Iris pigment epithelial cell (primary cell): ENCODE measurements at places on chromosomes 5 and 9.
A peak's percentile ranks its signal among the peaks of the same experiment; 100 is the strongest.

- peak; percentile 60 for DNase-seq
Observed at GRCh38 chr5:103475629-103476240, 86.9 kb downstream of the NUDT12 start.

DNA sequence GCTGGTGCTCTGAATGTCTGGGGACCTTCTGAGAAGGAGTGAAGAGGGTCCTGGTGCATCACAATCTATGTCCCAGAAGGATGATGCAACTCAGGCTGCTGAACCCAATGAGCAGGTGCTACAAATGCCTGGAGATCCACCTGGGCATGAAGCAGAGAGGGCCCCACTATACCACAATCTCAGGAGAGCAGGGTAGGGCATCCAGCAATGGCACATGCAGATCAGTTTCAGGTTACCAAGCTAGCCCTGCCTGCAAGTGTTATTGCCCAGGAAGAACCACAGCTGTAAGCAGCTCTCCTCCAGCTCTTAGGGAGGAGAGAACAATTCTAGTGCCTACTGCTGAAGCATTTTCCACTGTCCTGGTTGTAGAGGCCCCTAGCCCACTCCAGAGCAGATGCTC, 389.2 kb upstream of the TNC start:
- DNase-seq: no peak

DNA sequence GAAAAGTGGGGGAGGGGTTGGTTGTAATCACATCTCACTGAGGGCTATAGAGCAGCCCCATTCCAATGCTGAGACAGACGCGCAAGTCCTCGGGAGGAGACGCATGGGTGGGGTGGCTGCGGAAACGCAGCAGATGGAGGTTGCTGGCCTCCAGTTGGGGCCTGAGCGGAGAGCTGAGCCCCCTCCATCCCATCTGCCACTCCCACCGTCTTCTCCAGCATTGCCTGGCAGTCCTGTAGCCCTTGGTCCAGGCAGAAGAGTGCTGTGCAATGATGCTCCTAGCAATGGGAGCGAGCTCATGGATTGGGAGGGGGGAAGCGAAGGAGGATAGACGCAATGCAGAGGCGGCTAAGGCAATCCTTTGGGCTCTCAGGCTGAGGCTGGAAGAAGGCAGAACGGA, 79.4 kb upstream of the GLRA1 start:
- DNase-seq: no peak

- no peak for DNase-seq
Observed at GRCh38 chr9:128159522-128159783, 612 bp upstream of the BBLN start.

DNA sequence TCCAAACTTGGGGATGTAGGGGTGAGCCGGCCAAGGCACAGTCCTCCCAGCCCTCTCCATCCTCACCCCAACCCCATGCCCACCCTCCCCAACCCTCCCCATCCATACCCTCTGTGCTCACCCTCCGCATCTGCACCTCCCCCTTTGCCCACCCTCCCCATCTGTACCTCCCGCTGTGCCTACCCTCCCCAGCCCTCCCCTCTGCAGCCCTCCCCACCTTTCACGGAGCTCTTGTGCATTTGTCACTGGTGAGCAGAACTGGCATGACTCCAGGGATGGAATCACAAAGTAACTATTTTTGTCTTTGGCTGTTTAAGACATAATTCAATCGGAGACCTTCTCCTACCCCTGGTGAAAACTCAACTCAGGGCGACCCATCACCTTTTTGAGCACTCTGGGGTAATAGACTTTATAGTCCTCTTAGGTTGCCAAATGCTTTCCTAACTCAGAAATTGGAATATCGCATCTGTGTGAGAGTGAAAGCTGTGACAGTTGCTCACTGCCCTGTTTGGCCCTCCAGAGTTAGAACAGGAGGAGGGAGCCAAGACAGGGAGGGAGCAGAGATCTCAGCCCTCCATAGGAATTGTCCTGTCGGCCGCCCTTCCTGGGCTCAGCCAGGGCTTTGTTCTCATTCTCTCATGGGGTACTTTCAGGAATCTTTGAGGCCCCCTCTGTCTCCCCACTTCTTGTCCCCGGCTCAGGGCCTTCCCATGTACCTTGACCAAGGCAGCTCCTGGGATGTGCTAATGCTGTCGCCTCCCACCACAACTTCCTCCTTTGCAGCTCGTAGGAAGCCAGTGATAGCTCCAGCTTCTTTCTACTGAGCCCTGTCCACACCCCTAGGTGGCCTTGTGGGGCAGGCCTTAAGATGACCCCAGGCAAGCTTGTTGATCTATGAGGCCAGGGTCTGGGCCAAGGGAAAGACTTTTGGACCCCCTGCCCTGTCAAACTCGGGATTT, 36.2 kb downstream of the OTULIN start:
- no peak for DNase-seq

DNA sequence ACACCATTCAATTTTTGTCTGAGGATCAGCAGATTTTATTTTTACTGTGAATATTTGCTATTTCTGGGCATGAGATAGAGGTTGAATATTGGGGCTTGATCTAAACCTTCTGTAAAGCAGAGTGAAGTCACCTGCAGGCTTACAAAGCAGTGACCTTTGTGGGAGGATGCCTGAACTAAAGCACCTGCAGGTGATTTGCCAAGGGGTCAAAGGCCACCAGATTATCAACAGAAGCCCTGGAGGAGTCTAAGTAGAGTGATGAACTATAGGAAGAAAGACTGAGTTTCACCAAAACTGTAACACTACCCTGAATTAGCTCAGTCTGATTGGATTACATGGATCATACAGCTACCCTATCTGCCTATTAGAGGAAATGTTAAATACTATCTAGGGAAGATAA, 144.3 kb upstream of the PRLR start:
- no peak for DNase-seq

GRCh38 chr5:154058055-154059038, 19.6 kb downstream of the MFAP3 start:
- peak; percentile 75 for DNase-seq

DNA sequence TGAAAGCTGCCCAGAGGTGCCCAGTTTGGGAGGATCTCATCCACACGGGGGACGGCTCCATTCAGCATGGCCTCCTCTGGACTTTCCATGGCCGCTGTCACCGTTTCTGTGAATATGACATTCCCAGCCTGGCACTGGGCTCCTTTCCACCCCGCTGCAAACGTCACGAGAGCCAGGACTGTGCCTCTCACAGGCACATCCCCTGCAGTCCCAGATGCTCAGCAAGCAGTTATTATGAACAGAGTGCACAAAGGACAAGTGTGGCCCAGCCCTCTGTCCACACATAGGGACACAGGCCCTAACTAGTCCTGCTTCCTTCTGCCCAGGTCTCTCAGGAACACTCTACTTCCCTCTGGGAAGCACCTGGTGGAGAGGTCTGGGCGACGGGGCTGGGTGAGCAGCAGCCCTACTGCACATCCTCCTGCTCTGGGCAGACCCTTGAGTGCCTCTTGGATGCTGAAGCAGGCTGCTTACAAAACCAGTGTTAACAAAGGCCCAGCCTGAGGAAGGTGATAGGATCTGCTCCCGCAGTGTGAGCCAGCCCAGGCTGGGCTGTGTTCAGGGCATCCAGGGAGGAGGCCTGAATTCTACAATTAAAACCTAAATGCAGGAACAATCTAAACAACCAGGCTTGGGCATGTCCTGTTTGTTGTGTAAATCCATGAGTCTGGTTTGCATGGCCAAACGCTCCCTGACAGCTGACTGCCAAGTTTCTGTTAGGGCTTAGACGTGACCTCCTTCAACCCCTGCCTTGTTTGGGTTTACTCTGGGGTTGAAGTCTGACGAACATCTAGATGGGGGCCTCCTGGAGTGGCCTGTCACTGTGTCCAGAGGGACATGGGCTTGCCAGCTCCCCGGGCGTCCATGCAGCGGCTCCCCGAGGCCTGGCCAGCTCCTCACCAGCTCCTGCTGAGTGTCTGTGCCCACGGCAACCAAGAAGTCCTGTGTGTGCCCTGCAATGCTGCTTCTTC, 269.8 kb downstream of the GADD45G start:
- DNase-seq: no peak

- no peak for DNase-seq
Observed at GRCh38 chr9:135146766-135147473, 59.5 kb downstream of the OLFM1 start.

DNA sequence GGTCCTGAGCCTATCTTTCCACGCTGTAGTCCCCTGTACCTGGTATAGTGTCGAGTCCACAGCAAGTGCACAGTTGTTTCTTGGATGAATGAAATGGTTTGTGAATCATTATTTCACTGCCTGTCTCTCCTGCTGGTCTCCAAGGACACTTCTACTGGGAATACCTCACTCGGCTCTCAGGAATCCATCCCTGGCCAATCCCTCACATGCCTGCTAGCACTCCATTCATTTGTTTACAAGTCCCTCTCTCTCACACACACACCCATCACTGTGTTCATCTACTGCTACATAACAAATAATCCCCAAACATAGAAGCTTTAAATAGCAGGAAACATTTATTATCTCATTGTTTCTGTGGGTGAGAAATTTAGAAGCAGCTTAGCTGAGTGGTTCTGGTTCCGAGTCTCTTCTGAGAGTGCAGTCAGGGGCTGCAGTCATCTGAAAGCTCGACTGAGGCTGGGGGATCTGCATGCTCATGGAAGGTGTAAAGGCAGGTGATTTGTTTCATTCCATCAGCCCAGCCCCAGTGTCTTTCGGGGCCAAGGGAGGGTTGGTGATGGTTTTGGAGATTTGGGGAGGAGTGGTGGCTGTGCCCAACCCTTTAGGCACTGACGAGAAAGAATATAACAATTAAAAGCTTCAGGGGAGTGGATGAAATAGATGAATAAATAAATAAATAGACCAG, 132.7 kb upstream of the IER5L start:
- DNase-seq: peak; percentile 38

DNA sequence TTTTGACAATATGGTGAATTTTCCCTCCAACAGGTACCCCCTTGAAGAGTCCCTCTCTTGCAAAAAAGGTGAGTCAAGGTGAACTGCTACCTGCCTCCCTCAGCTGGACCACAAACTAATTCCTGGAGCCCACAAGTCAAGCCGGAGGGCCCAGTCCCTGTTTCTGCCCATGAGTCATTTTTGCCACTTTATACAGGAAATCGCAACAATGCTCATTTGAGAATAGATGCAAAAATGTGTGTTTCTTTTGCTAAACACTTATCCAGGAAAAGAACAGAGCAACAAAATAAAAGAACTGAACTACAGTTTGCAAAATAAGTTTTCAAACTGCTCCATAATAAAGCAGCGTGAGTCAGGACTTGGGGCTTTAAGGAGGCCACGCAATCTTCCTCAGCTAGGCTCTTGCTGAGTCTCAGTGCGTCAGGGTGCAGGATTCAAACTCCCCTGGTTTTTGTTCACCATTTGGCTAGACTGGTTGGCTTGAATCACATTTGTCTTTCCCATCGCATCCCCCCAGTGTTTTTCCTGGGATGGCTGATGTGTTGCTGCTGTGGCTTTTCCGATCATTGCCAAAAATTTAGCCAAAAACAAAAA, 102.7 kb downstream of the GOLPH3 start:
- no peak for DNase-seq

GRCh38 chr5:56294354-56294753, 61.2 kb upstream of the ANKRD55 start:
- DNase-seq: no peak

GRCh38 chr9:85016384-85017006, 347.0 kb downstream of the NTRK2 start:
- DNase-seq: no peak

- peak; percentile 43 for DNase-seq
Observed at GRCh38 chr9:36011379-36011778, 25.3 kb upstream of the RECK start.

- DNase-seq: no peak
Observed at GRCh38 chr5:167168971-167169370, 1122.5 kb upstream of the WWC1 start.

GRCh38 chr5:133907075-133907474, 61.4 kb downstream of the C5orf15 start:
- DNase-seq: no peak

DNA sequence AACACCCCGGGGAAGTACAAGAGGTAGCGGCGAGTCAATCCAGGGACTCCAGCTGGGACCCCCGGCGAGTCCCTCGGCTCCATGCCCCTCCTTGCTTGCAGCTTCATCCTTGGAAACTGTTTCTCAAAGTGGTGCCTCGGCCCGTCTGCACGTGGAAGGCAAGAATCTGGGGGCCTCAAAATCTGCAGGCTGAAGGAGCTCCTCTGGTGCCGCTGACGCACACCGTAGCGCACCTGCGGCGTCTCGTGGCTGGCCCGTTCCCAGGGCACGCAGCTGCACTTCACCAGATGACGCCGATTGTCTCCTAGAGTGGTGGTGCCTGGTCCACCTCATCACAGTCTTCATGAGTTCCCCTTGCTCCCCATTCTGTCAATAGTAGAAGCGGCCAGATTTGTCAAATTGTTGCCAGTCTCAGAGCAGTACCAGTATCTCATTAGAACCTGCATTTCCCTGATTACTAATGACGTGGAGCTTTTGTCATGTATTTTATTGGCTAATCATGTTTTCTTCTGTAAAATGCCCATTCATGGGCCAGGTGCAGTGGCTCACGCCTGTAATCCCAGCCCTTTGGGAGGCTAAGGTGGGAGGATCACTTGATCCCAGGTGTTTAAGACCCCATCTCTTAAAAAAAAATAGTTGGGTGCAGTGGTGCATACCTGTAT, 38.6 kb downstream of the GTF3C4 start:
- no peak for DNase-seq

- no peak for DNase-seq
Observed at GRCh38 chr9:120916991-120917880, 9.4 kb downstream of the TRAF1 start.

GRCh38 chr5:176692839-176693476, 45.7 kb downstream of the TSPAN17 start:
- no peak for DNase-seq

DNA sequence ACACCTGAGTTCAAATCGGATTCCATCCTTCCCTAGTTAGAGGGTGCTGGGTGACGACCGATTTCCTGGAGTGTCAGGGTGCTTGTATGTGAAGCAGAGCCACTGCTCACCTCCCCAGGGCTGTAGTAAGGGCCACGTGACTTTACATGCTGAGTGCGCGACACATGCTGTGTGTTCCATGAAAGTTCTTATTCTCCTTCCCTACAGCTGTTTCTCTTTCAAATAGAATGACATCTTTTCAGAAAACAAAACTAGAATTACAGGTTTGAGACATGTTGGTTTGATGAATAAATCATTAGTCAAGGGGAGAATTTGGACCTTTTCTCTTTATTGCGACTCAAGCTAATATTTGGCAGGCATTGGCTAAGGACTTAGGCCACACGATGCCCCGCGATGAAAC, 113.1 kb downstream of the JMY start:
- no peak for DNase-seq

DNA sequence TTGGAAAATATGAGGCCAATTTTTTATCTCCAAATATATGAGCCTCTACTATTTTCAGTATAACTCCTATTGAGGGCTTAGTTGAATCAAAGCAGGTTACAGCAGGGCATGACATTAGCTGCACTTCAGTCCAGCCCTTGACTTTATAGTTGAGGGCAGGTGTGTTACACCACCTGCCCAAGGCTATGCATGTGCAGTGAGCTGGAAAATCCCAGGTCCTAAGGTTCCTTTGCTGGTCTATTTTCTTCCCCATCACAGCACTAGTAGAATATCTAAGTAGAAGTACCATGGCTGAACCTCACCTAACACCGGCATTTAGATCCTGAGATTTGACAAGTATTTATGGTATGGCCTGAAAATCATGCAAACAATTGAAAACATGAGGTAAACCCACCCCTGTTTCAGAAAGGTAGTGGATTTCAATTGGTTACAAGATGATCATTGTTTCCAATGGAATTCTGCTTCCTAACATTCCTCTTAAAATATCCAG, 201.1 kb downstream of the SEMA5A start:
- DNase-seq: no peak

GRCh38 chr9:85027870-85028269, 358.3 kb downstream of the NTRK2 start:
- DNase-seq: no peak

- DNase-seq: no peak
Observed at GRCh38 chr9:122912671-122912963, 506 bp downstream of the ZBTB6 start.
